ENCODE measurements at places on chromosomes 2 and 18.

DNA sequence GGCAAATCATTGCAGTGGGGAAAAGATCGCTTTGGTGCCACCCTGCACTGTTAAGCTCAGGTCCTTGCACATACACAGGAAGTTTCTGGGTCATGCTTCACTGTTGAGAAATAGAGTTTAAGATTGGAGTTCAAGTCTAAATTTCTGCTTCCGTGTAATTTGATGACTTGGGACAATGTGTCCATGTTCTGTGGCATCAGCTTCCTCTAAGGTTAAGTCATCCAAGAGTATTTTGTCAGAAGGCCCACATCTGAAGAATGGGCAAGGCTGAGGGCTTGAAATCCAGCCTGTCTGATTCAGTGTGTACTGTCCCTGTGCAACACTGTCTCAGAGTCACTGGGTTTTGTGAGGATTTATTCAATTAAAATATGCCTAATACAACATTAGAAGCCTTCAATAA is 880.7 kb downstream of the SUCLG1 start:
- no peak for DNase-seq

GRCh38 chr2:24418166-24418841 is 58.0 kb upstream of the ITSN2 start:
- DNase-seq, result no peak

- no peak for DNase-seq
Observed at GRCh38 chr2:197633109-197633657, 42.2 kb downstream of the RFTN2 start.

GRCh38 chr2:100673691-100674485 is 111.1 kb downstream of the PDCL3 start:
- DNase-seq, result no peak

- no peak for DNase-seq
Observed at GRCh38 chr2:20224164-20224715, 690 bp downstream of the SDC1 start.

DNA sequence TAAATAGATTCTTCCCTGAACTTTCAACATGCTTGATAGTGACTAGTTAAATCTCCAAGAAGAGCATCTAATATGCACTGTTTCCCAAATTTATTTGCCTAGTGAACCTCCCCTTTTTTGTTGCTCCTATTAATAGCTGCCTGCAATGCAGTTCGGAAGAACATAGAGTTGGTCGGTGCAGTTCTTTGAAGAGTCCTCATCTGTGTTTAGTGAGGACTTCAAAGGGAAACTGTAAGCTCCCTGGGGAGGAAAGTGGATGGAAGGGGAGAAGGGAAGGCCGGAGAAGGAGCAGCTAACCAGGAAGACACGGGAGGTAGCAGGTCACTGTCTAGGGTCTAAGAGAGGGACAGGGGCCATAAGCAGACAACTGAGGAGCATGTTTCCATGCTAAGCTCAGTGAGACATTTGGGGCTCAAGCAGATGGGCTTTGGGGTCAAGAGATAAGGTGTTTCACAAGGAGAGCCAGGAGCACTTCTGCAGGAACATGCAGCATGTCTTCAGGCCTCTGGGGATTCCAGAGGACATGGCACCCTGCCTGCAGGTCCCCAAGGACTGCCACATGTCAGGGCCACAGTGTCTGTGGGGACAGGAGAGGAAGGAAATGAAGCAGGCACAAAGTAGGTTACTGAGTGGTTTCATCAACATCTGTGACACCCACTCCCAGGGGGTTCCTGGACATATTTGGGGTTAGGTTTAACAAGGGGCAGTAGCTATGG is 48.7 kb upstream of the ANXA4 start:
- no peak for DNase-seq

- DNase-seq, result no peak
Observed at GRCh38 chr2:28665041-28665704, 86.5 kb upstream of the PPP1CB start.

GRCh38 chr2:112137516-112138158 is 548 bp upstream of the FBLN7 start:
- DNase-seq, result no peak

DNA sequence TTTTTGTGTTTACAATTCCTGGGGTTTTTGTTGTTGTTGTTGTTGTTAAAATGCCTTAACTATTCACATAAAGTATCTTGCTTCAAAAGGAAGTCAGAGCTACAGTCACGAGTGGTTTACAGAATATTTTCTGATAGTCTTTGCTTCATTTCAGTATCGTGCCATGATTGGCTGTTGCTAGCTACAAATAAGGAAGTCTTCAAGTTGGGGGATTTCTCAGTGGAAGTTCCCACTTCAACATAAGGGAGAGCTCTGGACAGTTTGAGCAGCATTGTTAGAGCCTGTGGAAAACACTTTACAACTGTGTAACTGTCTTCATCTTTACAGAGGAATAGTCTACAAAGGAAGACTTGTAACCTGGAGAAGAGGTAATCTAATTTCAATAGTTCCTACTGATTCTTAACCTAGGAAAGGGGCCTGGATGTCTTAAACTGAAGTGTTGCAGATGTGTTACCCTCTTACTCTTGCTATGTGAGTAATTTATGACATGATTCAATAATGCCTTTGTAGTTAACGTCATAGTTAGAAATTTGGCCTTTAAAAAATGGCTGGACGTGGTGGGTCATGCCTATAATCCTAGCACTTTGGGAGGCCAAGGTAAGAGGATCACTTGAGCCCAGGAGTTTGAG is 23.4 kb upstream of the TANK start:
- DNase-seq, result no peak

- no peak for DNase-seq
Observed at GRCh38 chr2:118006326-118006725, 7.5 kb downstream of the CCDC93 start.

- no peak for DNase-seq
Observed at GRCh38 chr2:84886791-84887190, 5.9 kb upstream of the TRABD2A start.

DNA sequence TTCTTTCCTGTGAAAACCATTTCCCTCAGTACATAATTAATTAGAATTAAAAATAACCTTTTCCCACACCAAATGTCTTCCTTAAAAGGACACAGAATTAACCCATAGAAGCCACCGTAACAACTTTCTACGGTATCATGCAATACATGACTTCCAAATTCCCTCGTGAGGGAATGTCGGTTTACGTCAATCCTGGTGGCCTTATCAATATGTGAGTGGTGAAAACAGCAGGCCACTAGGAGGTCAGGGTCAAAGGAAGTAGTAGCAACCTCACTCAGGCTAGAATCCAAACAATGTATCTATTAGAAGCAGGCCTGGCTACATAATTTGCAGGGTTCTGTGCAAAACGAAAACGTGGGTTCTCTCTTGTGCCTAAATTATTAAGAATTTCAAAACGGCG is 112.2 kb downstream of the GAREM1 start:
- no peak for DNase-seq

DNA sequence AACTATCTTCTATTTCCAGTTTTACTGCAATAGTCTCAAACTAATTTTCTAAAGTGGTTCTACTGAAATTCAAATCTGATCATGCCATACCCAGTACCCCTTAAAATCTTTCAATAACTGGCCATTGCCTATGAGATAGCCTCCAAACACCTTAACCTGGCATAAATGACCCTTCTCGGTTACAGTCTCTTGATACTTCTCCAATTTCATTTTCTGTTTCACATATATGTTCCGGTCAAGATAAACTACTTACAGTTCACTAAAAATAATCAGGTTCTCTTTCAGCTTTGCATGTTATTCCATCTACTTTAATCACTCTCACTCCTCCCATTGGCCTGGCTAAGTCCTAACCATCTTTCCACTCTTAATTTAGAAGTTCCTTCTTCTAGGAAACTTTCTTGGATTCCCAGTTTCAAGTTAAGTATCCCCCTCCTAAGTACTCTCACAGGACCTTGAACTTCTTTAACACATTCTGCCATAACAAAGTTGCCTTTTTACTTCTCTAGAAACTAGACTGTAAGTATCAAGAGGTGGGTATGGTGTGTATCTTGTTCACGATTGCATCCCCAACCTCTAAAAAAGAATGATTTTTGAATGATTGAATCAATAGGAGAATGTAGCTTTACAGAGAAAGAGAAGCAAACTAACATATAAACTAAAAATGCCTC is 110.2 kb upstream of the RBBP8 start:
- DNase-seq, result no peak

DNA sequence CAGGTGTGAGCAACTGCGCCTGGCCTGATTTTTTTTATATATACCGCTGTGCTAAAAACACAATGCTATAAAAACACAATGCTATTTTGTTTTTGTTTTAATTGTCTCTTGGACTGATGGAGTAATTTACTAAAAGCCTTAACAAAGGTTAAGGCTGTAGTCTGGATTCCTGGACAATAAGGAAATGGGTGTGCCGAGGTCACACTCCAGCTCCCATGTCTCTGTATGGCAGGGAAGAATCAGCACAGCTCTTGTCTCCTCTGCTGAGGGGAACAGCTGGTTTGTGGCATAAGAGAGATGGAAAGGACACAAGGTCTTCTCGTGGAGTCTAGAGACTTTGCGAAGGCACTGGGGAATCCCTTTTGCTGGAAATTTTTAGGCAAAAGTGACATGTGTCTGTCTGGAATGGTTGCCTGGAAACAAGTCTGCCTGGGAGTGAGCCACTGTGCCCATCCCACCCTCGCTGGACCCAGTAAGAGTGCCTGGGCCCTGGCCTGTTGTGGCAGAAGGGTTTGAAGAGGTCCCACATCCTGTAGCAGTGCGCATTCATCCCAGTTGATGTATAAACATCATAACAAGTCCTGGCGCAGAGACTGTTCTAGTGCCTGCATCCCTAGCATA is 73.1 kb downstream of the MAPK4 start:
- DNase-seq, result no peak

GRCh38 chr2:125698280-125698679 is 957.7 kb upstream of the GYPC start:
- DNase-seq, result no peak

DNA sequence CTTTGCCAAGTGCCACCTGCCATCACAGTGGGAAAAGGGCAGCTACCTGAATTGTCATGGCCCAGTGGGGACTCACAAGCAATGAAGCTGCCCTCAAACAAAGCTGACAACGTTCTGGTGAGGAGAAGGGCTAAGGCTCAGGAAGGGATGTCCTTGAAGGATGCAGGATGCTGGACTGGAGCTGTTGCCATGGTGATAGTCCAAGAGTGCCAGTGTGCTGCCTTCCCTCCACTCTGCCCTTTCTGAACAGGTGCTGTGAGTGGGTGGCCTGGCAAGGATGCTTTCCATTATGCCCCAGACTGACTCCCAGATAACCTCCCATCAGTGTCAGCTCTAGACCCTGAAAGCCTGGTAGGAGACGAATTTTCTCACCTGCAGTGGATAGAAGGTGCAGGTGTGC is 137.8 kb upstream of the GYPC start:
- DNase-seq, result no peak

DNA sequence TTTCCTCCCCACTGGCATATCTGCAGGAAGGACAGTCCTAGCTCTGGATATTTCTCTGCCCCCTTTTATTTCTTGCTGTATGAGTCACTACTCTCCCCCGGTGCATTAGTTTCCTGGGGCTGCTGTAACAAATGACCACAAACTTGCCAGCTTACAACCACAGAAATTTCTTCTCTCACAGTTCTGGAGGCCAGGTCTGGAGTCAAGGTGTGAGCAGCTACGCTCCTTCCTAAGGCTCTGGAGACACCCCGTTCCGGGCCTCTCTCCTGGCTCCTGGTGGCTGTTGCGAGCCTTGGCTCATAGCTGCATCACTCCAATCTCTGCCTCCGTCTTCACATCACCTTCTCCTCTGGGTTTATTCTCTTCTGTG is 34.1 kb downstream of the PTPRM start:
- no peak for DNase-seq

DNA sequence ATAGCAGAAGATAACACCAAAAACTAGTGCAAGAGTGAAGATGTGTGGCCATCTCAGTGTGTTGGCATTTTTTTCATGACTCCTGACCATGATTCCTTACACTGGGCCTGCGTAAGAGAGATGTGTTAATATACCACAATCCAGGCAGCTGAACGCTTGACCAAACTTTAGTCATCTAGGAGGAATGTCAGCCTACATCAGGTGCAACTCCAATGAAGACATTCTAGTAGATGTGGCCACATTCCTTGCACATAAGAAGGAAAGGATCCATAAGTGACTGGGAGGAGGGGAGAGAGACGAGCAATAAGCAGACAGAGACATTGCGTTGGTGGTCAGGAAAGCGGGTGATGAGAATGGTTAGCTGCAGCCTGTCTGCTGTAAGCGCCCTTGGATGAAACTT is 42.6 kb downstream of the CYRIA start:
- DNase-seq, result no peak

- DNase-seq, result no peak
Observed at GRCh38 chr2:27078267-27079194, at the start of gene EMILIN1. TSS of gene EMILIN1 (plus strand) at chr2:27078615. CDS start at chr2:27079066, 451 bp downstream.

DNA sequence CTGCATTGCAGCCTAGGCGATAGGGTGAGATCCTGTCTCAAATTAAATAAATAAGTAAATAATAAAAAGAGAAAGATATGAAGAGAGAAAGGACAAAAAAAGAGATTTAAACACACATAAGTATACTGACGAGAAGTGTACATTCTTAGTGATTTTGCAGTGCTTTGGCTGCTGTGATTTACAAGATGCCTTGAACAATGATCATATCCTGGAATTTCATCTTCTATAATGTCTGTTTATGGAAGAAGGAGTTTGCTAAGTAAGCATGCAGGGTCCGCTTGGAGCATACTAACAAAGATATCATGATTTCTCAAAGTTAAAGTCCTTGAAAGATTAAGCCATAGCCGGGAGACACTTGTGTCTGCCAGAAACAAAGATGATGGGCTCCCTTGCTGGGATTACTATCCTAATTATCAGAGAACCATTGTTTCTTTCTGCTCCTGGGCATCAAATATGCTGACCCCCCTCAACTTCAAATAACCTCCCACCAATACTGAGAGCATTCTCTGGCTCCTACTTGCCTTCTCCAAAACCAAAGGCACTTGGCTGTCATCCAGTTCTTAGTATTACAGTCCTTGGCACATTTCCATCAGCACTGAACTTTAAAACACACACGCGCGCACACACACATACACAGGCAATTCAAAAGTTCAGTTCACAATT is 47.5 kb upstream of the STAM2 start:
- DNase-seq, result no peak

DNA sequence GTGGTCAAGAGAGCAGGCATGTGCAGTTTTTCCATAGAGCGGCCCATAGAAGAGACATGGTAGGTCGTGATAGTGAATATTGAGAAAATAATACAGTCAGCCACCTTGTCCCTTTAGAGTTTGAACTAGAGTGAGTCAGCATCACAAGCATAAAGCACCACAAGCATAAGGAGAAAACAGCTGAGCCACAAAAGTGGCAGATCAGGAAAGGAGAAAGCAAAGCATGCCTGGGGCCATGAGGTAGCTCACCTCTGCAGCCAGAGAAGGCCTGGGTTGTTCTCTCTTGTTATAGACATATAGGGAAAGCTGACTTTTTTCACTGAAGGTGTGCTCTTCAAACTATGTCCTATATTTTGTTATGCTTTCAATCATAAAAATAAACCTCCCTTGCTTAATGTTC is 879.0 kb downstream of the DSC3 start:
- DNase-seq, result no peak

- DNase-seq, result no peak
Observed at GRCh38 chr2:41784496-41784895, 263.3 kb upstream of the PKDCC start.

DNA sequence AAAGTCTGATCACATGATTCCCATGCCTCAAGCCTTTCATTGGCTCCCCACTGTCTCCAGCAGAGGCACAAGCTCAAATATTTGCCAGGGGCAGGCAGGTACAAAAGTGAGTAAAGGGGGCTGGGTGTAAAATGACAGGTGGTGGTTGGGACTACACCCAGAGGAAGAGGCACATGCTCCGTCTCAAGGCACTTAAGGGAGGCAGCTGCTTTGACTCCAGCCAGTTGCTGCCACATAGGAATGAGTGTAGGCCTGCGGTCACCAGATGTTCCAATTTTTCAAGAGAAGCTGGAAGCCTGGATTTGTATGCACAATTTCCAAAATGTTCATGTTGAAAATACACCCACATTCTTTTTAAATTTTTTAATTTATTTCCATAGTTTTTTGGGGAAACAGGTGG is 164.4 kb downstream of the UPP2 start:
- no peak for DNase-seq
